ENCODE measurements at places on chromosomes 1 and 21. TPM values are rescaled to one million over a fixed set of nuclear protein-coding genes. Genes with fewer than 3 reads are reported as not detected.

OR2T11 gene
- not detected for polyA plus RNA-seq

DNA sequence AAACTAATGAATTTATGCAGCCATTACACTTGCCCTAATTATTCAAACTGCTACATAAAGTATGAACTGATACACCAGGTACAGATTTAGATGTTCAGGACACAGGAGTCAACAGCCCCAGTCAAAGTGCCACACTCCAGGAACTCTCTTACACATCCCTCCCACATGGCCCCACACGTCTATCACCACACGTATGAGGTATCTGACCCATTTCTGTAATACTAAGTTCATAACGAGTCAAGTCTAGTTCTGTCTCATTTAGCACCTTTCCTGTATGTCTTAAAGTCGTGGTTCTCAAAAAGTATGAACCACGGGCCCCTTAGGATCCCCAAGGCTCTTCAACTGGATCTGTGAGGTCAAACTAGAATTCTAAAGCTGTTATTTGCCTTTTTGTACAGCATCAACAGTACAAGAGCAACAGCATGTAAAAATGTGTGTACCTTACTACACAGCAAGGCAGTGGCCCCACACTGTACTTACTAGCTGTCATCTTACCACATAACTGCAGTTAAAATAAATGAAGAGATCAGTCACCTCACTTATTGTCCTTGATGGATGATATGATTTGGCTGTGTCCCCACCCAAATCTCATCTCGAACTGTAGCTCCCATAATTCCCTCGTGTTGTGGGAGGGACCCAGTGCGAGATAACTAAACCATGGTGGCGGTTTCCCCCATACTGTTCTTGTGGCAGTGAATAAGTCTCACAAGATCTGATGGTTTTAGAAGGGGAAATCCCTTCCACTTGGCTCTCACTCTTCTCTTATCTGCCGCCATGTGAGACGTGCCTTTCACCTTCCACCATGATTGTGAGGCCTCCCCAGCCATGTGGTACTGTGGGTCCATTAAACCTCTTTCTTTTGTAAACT is 42.6 kb downstream of the SIPA1L2 start:
- no peaks in the 10 kb centered on the region for H3K36me3 ChIP-seq
- no peak overlapping the region for H3K27ac ChIP-seq
- no peak for DNase-seq
- no peak overlapping the region for H3K4me3 ChIP-seq

DNA sequence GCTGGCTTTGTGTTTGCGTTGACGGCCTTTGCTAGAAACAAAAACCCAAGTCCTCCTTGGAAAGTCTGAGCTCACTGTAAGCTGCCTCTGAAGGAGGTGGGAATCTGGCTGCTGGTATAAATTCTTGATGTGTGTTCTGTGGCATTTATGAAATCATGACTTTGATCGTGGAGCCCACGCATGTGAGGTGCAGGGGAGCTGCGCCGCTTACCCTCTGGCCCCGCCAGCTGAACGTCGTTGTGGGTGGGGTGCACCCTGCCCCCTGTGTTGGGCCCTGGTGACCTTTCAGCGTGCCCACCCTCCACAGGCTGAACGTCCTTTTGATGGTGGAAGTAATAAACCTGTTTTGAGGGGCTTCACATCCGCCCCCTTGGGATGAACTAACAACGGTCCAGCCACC is 21.2 kb upstream of the DIP2A start:
- H3K27ac ChIP-seq = no peak overlapping the region
- H3K4me1 ChIP-seq = no peaks in the 10 kb centered on the region
- H3K27me3 ChIP-seq = no peaks in the 10 kb centered on the region
- H3K4me3 ChIP-seq = no peak overlapping the region
- DNase-seq = no peak

- no peaks in the 10 kb centered on the region for H3K27me3 ChIP-seq
- peaks cover 9% of the 10 kb centered on the region for H3K36me3 ChIP-seq
- H3K4me3 ChIP-seq = no peak overlapping the region
- H3K4me1 ChIP-seq = no peaks in the 10 kb centered on the region
- H3K27ac ChIP-seq = no peak overlapping the region
Measured at GRCh38 chr21:45502006-45502345, 40.3 kb downstream of the SLC19A1 start.

DNA sequence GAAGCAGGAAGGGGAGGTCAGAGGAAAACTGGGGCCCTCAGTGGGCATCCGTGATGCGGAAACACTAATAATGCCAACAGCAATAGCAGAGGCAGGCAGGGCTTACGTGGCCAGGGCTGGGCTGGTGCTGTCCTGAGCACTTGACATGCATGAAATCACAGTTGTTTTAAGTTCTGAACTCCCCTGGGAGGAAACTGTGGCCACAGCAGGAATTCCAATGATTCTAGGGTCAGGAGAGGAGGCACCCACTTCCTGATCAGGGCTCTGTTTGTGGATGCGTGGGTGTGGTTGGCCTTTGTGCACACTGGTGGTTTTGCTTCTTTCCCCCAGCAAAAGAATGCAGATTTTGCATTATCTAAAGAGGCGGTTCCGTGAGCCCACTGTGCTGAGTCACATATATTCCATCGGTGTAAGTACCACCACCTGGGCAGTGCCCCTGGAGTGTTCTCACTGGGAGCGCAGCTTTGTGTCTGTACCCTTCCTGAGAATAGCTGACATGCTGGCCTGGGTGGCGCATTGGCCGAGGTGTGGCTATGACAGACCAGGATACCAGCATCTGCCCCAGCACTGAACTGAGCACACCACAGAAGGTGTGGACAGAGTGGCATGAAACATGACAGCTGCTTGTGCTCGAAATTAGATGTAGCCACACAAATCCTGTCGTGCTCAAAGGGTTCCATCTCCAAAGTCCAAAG is 71.0 kb downstream of the PDE9A start:
- no peak overlapping the region for H3K4me3 ChIP-seq
- no peaks in the 10 kb centered on the region for H3K36me3 ChIP-seq
- no peaks in the 10 kb centered on the region for H3K27me3 ChIP-seq

- H3K27me3 ChIP-seq = no peaks in the 10 kb centered on the region
- peak; percentile 7 for DNase-seq
- H3K4me1 ChIP-seq = peaks cover 21% of the 10 kb centered on the region
- H3K36me3 ChIP-seq = no peaks in the 10 kb centered on the region
- no peak overlapping the region for H3K27ac ChIP-seq
- no peak overlapping the region for H3K4me3 ChIP-seq
Measured at GRCh38 chr1:7300893-7301663, 470.0 kb upstream of the VAMP3 start.

DNA sequence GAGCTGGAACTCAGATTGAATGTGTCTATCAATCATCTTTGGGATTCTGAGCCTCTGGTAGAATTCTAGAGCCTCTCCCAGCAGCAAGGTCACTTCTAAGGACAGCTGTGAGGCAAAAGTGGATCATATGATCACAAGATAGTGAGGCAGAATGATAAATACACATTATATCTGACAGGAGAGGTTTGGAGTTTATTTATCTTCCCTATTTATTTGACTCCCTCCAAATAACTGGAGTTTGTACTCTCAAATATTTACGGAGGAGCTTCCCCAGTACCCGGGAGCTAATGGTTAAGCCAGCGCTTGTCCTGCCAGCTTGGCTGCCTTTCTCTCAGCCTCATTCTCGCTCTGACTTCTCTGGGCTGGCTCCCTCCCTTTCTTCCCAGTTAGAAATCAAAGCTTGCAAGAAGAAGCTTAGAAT is 2.3 kb downstream of the HMGCS2 start:
- DNase-seq = no peak
- no peak overlapping the region for H3K27ac ChIP-seq
- H3K36me3 ChIP-seq = no peaks in the 10 kb centered on the region
- no peaks in the 10 kb centered on the region for H3K4me1 ChIP-seq

LRP8 gene
- 33.7 TPM for polyA plus RNA-seq

DNA sequence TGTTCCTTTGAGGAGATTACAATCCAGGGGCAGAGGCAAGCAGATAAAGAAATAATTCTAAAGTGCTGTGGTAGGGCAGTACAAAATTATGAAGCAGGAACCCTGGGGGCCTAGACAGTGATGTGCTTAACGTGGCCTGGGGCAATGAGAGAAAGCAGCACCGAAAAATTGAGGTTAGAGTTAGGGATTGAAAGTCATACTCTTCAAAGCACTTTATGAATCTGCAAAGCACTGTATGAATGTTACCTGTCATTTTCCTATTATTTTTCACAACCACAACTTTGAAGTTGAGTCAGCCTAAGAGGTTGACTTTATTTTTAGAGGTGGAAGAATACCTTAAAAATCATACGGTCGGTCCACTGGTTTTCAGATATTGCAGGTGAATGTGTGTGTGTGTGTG is 183.4 kb upstream of the NFIA start:
- H3K4me3 ChIP-seq = no peak overlapping the region
- H3K36me3 ChIP-seq = no peaks in the 10 kb centered on the region
- H3K4me1 ChIP-seq = no peaks in the 10 kb centered on the region
- no peak for DNase-seq

GRCh38 chr1:116912846-116913245 is 3.1 kb downstream of the PTGFRN start:
- H3K36me3 ChIP-seq = no peaks in the 10 kb centered on the region
- H3K27me3 ChIP-seq = no peaks in the 10 kb centered on the region
- no peak for DNase-seq
- H3K27ac ChIP-seq = peak overlapping the region; percentile 89

GRCh38 chr21:42044871-42045495 is 26.1 kb upstream of the UMODL1 start:
- DNase-seq = no peak
- H3K27me3 ChIP-seq = no peaks in the 10 kb centered on the region
- peaks cover 32% of the 10 kb centered on the region for H3K4me1 ChIP-seq
- H3K36me3 ChIP-seq = no peaks in the 10 kb centered on the region
- H3K4me3 ChIP-seq = no peak overlapping the region
- H3K27ac ChIP-seq = no peak overlapping the region

GRCh38 chr1:169144941-169145626 is 38.6 kb downstream of the ATP1B1 start:
- no peak overlapping the region for H3K27ac ChIP-seq
- no peaks in the 10 kb centered on the region for H3K27me3 ChIP-seq
- H3K4me3 ChIP-seq = no peak overlapping the region
- no peaks in the 10 kb centered on the region for H3K36me3 ChIP-seq

GRCh38 chr1:23995431-23995837 is 15.3 kb upstream of the SRSF10 start:
- no peaks in the 10 kb centered on the region for H3K4me1 ChIP-seq
- H3K27ac ChIP-seq = no peak overlapping the region
- DNase-seq = no peak
- H3K27me3 ChIP-seq = no peaks in the 10 kb centered on the region
- no peak overlapping the region for H3K4me3 ChIP-seq

DNA sequence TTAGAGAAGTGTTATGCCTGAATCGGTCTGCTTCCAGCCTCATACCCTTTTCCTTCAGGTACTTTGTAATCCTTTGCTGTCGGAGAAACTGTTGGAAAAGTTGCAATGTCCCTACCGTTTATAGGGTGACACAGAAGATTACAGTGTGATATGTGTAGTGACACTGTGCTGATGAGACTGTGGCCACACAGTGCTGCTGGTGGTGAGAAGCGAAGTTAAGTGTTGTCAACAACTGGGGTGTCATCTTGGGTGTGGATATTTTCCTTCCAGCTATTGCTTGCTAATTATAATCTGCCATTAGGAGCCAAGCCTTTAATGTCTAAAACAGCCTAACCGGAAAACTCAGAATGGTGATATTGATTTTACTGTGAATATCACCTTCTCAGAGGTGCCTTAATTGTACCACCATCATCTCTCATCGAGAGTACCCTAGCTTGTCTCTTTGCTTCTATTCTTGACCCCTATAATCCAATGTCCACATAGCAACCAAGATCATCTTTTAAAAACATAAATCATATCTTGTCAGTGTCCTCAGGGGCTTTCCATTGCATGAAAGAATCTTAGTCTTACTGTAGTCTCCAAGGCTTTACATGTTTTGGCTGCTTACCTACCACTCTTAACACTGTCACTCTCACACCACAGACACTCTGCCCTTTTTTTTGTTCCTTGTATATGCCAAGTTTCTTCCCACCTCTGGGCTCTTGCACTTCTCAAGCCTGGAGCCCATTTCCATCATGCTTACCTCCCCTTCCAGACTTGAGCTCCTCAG is 89.4 kb upstream of the PGD start:
- no peaks in the 10 kb centered on the region for H3K4me1 ChIP-seq
- H3K36me3 ChIP-seq = no peaks in the 10 kb centered on the region
- H3K27me3 ChIP-seq = no peaks in the 10 kb centered on the region
- no peak overlapping the region for H3K27ac ChIP-seq

CLCA1 gene
- 0.05 TPM for polyA plus RNA-seq

- no peak for DNase-seq
- no peak overlapping the region for H3K27ac ChIP-seq
- H3K4me1 ChIP-seq = no peaks in the 10 kb centered on the region
- H3K36me3 ChIP-seq = no peaks in the 10 kb centered on the region
Measured at GRCh38 chr1:38815903-38816627, 43.5 kb downstream of the RRAGC start.

Data from keratinocyte (primary cell).